ENCODE measurements at places on chromosomes 2 and 18. TPM values are rescaled to one million over a fixed set of nuclear protein-coding genes. Genes with fewer than 3 reads are reported as not detected.

Gene CXCR2
- not detected for total RNA-seq

DNA sequence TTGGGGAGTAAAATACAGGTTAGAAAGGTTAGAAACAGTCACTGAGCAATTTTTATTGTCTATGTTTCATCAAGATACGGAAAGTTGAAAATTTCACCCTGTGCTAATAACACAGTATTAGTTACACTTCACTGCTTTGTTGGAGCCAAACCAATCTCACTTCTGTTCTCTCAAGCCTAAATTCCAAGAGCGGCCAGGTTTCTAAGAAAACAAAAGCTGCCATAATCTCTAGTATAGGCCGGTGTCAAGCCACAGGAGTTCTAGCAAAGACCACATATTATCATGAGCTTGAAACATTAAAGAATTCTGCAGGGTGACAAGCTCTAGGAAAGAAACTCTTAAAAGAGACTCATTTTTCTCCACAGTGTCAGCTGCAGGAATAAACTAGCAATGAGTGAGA lies 128.7 kb downstream of the TXNL1 start:
- no peak for DNase-seq

- DNase-seq: peak; percentile 13
Observed at GRCh38 chr2:1489486-1489885, 76.2 kb downstream of the TPO start.

- DNase-seq: peak; percentile 46
Observed at GRCh38 chr2:239018271-239019182, 170.6 kb downstream of the TWIST2 start.

DNA sequence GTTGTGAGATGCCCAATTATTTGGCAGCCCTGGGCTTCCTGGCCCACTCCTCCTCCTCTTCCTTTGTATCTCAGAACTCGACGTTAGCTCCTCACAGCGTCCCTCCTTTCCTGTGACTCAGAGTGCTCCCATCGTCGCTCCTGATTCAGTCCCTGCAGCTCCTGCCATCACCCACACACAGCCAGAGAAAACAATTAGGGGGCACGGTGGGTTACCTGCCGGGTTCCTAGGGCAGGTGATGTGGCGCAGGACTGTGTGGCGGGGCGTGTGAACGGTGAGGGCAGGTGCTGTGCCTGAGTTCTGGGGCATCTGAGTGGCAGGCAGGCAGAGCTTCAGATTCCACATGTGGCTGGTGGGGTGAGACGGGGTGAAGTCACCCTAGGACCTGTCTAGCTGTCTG lies 42.6 kb downstream of the GLI2 start:
- no peak for DNase-seq

DNA sequence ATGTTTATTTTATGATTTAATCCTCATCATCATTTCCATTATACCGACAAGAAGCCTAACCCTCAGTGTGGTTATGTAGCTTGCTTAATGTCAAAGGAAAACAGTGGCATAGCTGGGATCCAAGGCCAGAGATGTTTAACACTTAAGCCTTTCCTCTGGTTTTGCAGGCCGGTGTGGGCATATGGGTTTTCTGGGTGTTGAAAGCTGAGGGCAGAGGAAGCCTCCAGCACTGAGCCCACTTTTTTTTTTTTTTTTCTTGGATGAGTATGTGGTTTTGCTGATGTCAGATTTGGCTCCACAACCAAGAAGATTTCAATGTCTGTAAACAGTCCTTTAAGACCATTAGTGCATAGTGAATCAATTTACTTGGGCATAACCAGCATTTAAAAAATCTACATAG lies 41.3 kb downstream of the LHCGR start:
- DNase-seq: no peak

DNA sequence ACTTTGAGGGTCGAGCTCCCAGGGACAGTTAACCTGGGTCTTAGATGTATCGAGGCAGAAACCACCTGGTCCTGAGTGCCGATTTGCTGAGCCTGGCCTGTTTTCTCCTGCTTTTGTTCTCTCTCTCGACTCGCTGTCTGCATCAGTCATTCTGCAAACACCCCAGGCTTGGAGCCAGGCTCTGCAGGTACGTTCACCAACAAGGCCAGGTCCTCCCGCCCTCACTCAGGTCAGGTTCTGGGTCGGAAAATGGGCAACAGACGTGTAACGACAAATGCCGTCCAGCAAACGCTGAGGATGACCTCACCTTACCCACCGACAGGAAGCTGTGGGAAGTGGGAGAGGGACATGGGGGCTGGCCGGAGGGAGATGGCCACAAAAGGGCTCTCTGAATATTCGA lies 57.7 kb upstream of the PXDN start:
- peak; percentile 42 for DNase-seq

Gene SLC19A3
- 8.2 TPM for total RNA-seq

GRCh38 chr2:65220432-65221131 lies 7.0 kb upstream of the ACTR2 start:
- DNase-seq: no peak

Gene FAM228A
- total RNA-seq: 1.8 TPM

GRCh38 chr2:115678129-115678528 lies 1235.7 kb downstream of the DPP10 start:
- DNase-seq: no peak

Gene C1QL2
- total RNA-seq: not detected
